ENCODE measurements at places on chromosomes 4 and X.

- DNase-seq = peak; percentile 54
These were observed 312.8 kb downstream of the TENM3 start for GRCh38 chr4:182555997-182556418.

DNA sequence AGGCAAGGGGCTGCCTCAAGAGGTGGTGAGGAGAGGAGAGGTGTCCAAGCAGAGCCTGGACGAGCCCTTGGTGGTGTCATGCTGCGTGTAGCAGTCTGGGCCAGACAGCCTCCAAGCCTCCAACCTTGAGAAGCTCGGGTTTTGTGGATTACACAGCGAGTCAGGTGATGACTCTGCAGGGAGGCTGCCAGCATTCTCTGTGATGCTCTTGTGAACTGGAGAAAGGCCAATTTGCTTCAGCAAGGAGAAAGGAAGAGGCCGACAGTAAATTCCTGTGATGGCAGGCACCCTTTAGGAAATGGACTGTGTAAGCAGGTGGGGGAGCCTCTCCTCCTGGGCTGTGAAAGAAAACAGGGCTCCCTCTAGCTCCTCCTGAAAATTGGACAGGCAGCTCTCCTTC lies 36.0 kb upstream of the CD99L2 start:
- DNase-seq = no peak

DNA sequence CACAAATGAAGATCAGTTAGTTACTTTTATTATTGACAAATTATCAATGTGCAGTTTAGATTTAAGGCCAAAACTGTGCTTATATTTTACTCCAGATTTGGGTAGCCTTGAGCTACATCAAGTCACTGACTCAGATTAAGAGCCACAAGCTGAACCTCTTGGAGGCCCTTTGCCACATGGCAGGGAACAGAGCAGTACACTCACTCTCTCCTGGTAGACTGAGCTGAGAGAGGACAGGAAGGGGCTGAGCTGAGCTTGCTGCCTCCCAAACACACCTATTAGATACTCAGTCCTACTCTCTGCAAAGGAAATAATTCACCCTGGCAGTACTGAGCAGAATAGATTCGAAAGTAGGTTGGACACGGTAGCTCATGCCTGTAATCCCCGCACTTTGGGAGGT lies 7.8 kb downstream of the STAP1 start:
- no peak for DNase-seq

GRCh38 chr4:85496126-85496849 lies 21.3 kb downstream of the ARHGAP24 start:
- no peak for DNase-seq

- DNase-seq = peak; percentile 93
These were observed 191.4 kb downstream of the NDST4 start for GRCh38 chr4:114921790-114922591.

DNA sequence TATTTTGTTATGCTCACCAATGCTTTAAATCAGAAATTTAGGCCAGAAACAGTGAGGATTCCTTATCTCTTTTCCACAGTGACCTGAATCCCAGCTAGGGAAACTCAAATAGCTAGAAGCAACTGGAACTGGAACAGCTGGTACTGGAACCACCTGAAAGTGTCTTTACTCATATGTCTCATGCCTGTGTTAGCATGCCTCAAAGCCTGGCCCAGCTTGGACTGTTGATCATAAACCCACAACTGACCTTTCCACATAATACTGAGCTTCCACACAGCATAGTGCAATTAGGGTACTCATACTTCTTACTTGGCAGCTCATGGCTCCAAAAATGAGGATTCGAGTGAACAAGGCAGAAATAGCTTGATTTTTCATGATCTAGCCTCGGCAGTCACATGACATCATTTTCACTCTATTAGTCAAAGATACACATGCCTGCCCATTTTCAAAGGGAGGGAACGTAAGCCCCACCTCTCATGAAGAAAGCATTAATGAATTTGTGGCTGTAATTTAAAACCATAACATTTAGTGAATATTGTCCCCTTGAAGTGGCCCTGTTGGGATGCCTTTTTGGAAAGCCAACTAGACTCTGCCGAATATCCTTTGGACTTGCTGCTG lies 80.8 kb upstream of the ACSL1 start:
- DNase-seq = no peak

GRCh38 chr4:13268703-13269102 lies 215.4 kb downstream of the RAB28 start:
- no peak for DNase-seq

- no peak for DNase-seq
These were observed 1034.5 kb upstream of the IGFBP7 start for GRCh38 chr4:58144721-58145120.

- peak; percentile 11 for DNase-seq
These were observed 36.0 kb downstream of the GAB3 start for GRCh38 chrX:154714925-154715324.

- DNase-seq = no peak
These were observed 14.2 kb downstream of the C4orf33 start for GRCh38 chr4:129109965-129110824.

DNA sequence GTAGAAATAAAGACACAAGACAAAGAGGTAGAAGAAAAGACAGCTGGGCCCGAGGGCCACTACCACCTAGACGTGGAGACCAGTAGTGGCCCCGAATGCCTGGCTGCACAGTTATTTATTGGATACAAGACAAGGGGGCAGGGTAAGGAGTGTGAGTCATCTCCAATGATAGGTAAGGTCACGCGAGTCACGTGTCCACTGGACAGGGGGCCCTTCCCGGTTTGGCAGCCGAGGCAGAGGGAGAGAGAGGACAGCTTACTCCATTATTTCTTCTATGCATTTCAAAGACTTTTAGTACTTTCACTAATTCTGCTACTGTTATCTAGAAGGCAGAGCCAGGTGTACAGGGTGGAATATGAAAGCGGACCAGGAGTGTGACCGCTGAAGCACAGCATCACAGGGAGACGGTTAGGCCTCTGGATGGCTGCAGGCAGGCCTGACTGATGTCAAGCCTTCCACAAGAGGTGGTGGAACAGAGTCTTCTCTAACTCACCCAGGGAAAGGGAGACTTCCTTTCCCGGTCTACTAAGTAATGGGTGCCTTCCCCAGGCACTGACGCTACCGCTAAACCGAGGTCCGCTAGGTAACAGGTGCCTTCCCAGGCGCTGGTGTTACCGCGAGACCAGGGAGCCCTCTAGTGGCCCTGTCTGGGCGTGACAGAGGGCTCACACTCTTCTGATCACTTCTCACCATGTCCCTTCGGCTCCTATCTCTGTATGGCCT lies 44.9 kb downstream of the ZBTB49 start:
- DNase-seq = peak; percentile 38

- no peak for DNase-seq
These were observed 509.8 kb downstream of the CENPC start for GRCh38 chr4:67035501-67035900.

DNA sequence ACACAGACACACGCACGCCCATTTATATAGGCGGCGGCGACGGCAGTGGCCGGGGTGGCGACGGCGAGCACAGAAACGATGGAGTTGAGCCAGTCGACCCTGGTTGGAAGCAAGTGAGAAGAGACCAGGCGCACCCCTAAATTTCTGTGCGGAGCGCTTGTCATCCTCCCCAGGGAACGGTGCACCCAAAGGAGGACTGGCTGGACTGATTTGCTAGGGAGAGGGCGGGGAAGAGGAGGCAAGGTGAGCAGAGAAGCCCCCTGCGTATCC lies 302 bp downstream of the NHS start:
- no peak for DNase-seq

DNA sequence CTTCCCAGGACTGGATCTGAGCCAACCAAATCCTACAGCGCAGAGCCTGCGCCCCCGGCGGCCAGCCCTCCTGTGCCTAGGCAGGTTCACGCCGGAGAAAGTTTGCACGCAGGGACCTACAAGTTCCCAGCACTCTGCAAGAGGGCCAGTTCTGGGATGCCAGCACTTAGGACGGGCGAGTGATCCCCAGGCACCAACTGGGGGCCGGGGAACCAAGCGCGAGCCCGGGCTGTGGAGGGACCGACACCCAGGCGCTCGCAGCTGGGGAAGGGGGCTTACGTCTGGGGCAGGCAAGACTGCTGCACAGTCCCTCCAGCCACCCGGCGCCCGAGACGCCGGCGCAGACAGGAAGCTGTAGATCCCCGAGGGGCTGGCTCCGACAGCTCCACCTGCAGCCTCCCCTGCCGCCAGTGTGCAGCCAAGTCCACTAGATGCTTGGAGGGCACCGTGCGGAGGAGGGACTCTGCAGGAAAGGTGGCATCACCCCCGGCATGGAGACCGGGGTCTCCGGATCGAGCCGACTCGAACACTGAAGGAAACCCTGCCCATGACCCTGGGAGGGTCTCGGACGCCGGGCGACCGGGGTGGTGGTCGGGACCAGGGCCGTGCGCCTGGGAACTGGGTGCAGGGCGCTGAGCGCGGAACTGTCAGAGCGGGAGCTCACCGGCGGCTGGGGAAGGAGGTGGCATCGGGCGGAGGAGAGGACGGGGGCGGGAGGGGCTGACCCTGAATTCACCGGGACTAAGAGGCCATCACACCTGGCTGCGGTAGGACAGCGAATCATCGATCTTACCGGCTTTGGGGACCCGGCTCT lies 566 bp downstream of the CORIN start:
- DNase-seq = peak; percentile 29

- DNase-seq = no peak
These were observed 274.6 kb downstream of the NAF1 start for GRCh38 chr4:162891788-162892707.

DNA sequence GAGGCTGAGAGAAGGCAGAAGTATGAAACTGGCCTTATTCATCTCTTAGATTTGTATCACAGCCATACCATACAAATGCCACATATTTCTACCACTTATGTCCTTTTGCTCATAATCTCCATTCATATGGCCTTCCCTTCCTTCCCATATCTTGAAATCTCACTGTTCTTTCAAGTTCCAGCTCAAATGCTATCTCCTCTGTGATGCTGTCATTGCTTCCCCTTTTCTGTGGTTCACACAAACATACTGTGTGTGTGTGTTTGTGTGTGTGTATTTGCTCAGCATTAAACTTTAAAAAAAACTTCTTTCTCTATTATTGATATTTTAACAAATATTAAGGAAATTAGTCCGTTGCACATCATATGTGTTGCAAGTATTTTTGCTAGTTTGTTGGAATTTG lies 26.7 kb downstream of the PHKA1 start:
- DNase-seq = no peak

- DNase-seq = no peak
These were observed 41.5 kb upstream of the FAT1 start for GRCh38 chr4:186765138-186765537.

- no peak for DNase-seq
These were observed 4.5 kb downstream of the HPGD start for GRCh38 chr4:174517502-174518445.

DNA sequence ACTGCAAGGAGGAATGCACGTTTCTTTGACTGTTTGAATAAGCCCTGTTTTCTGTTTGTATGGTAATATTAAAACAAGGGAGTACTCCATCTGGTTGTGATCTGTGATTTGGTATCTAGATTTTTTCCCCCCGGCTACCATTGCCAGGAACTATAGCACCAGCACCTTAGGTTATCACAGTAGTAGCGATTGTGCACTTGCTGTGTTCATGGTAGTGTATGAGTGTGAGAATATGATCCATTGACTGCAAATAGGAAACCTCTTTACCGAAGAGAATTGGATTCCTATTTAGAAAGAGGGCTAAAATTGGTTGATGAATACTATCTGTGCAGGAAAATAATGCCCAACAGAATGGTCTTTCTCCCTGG lies 69.9 kb downstream of the LARP7 start:
- DNase-seq = peak; percentile 46

DNA sequence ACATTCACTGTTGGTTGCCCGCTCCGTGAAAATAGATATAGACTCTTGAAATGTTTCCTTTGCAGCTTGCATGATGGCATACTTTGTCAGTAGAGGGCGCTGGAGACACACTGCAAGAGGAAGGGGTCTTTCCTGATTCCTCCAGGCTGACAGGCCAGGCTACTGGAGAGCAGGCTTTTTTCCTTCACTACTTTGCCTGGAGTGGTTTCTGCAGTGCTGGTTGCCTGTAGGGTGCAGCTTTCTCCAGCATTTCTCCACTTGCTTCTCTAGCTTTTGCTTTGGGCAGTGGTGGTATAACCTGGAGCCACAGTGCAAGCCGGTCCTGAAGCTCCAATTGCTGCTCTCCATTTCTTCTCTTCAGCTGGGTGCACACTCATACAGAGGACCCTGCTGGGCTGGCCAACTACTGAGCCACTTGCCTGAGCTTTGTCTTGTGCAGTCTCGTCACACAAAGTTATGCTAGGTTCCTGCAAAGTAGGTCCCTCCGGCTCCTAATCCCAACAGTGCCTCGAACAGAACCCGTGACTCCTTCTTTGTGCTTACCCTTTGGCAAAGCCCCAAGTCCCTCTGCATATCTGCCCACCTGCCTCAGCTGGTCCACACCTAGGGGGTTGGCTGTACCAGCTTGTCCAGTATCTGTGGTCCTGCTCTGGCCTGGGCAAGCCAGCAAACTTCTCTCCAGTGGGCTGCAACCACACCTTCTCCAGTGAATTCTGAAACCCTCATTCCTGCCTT lies 46.3 kb downstream of the RASSF6 start:
- peak; percentile 49 for DNase-seq

- no peak for DNase-seq
These were observed 261.8 kb upstream of the ARX start for GRCh38 chrX:25277574-25277973.

DNA sequence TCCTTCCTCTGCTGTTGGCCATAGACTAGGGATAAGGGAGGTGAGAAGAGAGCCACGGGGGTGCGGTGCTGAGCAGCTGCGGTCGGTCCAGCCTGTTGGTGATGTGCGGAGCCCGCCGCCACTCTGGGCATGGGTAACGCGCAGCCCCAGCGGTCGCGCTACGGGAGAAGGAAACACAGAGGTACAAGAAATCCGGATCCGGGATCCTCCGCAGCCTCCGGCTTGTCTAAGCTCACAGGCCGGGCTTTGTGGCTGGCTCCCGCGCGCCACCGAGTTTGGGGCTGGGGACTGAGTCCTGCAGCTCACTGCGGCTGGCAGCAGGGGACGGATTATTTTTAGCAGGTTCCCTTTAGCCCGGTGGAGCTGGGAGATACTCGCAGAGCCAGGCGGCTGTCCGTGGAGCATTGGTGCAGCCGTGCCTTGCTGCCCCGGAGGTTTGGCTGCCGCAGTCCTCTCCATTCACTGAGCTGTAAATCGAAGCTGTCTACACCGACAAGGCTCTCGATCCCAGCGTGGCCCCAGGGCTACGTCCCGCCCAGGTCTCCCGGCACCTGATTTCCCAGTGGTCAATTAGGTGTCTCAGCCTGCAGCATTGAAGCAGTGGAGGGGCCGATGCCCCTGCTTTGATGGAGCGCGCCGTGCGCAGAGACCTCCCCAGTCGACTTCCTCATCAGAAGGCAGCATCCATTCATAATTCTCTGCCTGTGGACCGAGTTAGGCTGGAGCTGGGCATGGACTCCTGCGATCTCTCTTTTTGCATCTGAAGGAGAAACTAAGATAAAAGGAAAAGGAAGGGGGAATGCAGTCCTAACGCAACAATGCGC lies 81.9 kb upstream of the SCML1 start:
- DNase-seq = no peak

GRCh38 chrX:19382555-19383145 lies 38.9 kb downstream of the PDHA1 start:
- peak; percentile 11 for DNase-seq

DNA sequence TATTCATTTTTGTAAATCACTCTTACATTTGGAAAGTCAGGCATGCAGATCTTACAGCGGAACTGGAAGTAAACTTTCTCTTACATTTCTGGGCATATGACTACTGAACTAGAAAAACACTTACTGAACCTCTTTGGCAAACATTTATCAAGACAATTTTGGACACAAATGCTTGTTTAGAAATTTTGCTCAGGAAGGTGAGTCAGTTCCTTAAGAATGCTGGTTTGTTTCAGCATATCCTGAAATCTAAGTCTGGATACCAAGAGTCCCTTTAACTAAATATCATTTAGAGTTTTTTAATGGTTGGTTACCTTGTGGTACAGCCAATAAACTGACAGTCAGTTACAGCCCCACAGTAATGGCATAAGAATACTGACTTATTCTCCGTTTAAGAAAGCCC lies 15.0 kb downstream of the SHISA3 start:
- no peak for DNase-seq

Data from NCI-H2171 treated with DMSO at 0.1 percent for 48 hours (cell line).